ENCODE measurements at places on chromosomes 13 and 19.

DNA sequence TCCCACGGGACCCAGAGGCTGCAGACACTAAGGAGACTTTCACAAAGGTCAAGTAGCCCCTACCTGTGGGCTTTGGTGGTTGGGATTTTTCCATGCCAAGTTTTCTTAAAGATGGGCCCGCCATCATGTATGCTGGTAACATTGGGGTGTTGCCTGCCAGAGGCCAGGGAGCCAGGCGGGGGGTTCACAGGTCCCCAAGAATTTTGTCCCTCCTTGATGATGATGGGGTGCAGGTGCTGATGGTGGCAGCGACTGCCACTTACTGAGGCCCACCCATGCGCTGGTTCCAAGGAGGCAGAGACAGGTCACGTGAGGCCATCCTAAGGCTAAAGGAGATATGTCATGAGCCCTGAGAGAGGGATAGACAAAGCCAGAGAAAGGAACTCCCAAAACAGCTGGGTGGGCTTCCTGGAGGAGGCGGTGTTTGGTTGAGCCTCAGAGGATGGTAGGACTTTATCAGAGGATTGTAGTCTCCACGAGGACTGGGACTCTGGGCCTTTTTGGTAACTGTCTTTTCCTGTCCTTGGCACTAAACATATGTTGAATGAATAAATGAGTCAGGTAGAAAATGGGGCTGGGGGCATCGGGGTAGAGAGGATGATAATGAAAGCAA, 14.4 kb downstream of the PLEKHF1 start:
- DNase-seq = no peak

DNA sequence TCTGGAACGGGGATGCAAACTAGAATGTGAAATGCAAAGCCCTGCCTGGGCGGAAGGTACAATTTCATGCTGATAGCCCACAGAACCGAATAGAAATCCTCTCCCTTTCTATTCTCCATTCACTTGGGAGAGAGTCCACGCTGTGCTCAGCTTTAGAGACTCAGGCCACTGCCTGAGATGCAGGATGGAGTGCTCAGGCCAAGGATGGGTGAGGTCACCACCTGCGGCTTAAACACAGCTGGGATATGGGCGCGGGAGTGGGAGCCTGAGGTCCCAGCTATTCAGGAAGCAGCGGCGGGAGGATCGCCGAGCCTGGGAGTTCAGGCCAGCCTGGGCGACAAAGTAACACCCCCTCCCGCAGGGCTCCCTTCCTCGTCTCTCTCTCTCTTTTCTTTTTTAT, 446 bp upstream of the ZNF83 start:
- DNase-seq = peak; percentile 18

DNA sequence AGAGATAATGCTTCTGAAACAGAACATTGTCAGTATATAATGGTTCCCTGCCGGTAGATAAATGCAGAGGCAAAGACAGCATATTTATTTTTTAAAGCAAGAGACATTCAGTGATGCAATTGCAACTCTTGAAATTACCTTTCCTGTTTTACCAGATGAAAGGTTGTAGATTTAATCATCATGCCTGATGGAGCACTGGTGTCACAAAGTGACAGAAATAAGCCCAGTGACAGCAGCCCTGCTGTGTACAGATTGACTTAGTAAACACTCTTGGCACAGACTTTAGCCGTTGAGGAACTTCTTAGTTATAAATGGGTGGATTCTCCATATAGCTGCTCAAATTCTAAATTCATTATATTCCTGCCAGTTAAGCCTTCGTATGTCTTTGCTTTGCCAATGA, 172.5 kb downstream of the ITGBL1 start:
- DNase-seq = no peak

GRCh38 chr13:28750187-28751045, 31.6 kb upstream of the SLC46A3 start:
- DNase-seq = no peak

DNA sequence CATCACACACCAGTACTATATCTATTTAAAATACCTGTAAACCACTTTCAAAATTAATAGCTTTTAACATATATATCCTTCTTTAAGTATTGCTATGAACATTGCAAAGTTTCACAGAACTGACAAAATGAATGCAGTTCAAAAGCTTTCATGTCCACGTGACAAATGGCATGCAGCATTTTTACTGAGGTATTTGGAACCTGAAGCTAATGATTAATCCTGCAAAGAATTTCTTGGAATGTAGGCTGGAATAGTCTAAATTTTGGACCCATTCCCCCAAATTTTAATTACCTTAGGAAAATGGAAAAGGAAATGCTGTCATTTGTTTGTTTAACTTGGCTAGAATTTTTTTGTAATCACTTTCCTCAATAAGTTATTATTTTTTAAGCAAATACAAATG, 423.8 kb upstream of the GPC6 start:
- no peak for DNase-seq

DNA sequence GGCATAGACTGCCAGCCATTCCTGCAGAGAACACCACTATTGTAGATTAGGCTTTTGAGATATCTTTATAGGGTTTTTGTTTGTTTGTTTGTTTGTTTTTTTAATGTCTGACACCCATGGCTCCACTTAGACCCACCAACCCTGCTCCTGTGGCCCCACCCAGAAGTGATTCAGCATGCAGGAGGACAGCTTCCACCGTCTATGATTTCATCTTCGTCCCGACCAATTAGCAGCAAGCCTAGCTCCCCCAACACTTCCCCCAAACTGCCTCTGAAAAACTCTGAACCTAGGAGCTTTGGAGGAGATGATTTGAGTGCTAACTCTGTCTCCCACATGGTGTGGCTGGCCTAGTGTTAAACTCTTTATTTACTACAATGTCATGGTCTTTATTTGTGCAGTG, 108.3 kb upstream of the RXFP2 start:
- DNase-seq = no peak

DNA sequence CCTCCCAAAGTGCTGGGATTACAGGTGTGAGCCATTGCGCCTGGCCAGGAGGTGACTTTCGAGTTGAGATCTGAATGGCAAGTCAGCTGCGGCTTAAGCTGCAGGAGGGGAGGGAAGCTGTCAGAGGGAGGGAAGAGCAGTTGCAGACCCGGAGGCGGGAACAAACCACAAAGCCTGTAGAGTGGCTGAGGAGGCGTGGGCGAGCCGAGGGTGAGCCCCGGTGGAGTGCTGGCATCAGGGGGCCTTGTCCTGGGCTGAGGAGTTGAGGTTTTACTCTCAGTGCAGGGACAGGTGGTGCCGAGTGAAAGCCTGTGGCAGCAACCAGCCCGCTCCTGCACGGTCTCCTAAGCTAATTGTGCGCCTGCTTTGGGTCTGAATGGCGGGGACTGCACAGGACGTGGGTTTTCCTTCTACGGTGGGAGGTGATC, 24.2 kb downstream of the PPP1R37 start:
- DNase-seq = no peak

DNA sequence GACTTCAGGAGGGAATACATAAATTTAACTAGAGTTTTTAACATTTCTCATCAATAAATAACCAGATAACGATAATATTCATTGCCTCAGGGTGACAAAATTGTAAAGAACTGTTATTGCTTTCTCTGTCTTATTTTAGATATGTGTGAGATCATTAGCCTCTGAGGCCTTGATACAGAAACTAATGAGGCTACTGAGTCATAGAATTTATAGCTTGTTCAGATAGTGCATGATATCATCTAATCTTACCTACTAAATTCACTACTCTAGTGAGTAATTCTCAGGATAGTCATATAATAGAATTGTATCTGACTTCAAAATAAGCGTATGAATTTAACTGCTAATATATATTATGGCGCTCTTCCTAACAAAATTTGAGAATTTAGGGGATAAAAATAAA, 360.8 kb upstream of the KLHL1 start:
- no peak for DNase-seq

DNA sequence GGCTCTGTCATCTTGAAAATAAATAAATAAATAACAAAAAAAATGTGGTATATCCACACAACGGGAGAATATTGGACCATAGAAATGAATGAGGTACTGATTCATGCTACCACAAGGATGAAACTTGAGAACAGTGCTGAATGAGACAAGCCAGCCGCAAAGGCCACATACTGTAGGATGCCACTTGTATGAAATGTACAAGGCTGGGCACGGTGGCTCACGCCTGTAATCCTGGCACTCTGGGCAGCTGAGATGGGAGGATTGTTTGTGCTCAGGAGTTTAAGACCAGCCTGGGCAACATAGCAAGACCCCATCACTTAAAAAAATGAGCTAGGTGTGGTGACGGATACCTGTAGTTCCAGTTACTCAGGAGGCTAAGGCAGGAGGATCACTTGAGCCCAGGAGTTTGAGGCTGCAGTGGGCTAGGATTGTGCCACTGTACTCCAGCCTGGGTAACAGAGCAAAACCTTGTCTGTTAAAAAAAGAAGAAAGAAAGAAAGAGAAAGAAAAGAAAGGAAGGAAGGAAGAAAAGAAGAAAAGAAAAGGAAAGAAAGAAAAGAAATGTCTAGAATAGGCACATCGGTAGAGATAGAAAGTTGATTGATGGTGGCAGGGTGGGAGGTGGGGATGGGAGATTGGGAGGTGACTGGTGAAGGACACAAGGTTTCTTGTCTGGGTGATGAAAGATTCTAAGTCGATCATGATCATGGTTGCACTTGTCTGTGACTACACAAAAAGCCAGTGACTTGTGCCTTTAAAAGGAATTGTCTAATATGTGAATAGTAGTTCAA, 20.3 kb downstream of the HPN start:
- no peak for DNase-seq

GRCh38 chr13:37144661-37145060, 39.2 kb upstream of the CSNK1A1L start:
- DNase-seq = no peak

GRCh38 chr19:32873247-32873959, 3.8 kb upstream of the SLC7A9 start:
- DNase-seq = no peak

DNA sequence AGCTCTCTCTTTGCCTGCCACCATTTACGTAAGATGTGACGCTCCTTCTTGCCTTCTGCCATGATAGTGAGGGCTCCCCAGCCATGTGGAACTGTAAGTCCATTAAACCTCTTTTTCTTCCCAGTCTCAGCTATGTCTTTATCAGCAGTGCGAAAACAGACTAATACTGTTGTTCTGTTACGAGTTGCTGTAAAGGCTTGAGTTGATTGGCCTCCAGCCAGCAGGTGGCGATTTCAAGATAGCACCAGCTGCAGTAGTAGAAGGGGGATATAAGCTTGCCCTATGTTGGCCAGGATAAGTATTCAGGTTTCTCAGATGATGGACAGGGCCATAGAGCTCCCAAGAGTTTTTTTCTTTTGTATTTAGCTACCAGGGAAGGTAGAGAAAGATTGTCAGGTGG, 385.5 kb downstream of the MZT1 start:
- no peak for DNase-seq

- no peak for DNase-seq
Observed at GRCh38 chr13:102536695-102537485, 59.9 kb upstream of the TPP2 start.

DNA sequence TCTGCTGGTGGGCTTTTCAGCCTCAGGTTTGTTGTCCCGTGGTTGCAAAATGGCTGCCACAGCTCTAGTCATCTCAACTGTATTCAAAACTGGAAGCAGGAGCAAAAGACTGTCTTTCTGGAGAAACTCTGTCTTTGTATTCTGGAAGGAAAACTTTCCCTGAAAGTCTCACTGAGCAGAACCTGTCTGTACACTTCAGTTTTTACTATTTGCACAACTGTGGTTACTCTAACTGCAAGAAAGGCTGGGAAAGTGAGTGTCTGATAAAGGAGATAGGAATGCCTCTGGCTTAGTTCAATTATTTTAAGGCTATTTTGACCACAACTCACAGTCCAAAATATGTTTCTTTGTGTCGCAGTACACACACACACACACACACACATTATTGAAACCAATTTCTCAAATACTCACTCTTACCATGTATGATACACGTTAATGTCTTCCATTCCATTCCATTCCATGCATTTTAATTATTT, 49.7 kb upstream of the EHD2 start:
- no peak for DNase-seq

DNA sequence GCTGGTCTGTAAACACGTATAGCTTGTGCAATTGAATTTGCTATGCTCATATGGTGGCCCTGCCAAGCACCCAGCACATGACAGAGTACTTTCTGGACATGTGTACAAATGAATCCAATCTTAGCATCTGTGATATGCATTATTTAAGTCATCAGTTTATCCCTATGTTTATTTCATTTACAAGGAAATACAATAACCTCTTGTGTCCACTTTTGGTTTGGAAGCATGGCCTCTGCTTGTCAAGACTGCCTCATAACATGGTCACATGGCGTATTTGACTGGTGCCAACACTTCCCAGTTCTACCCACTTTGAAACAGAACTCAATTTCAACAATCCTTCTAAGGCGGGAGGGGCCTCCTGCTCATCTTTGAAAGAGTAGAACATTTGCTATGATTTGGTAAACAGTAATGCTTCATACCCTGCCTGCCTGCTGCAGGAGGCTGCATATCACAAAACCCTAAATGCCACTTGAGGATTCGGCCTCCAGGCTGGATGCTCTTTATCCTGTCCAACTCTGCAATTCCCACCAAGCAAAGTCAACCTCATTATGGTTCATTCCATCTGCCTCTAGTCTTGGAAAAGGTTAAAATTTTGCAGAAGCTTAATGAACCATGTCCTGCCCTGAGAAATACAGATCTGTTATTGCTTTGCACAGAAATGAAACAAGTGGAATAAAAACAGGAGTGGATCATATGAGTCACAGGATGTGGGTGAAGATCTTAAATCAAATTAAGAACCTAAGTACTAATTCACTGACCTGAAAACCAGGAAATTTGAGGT, 151.3 kb downstream of the CYSLTR2 start:
- no peak for DNase-seq

GRCh38 chr19:33878030-33878544, 81.4 kb downstream of the KCTD15 start:
- DNase-seq = no peak

GRCh38 chr13:41500511-41500910, 43.2 kb downstream of the RGCC start:
- no peak for DNase-seq

DNA sequence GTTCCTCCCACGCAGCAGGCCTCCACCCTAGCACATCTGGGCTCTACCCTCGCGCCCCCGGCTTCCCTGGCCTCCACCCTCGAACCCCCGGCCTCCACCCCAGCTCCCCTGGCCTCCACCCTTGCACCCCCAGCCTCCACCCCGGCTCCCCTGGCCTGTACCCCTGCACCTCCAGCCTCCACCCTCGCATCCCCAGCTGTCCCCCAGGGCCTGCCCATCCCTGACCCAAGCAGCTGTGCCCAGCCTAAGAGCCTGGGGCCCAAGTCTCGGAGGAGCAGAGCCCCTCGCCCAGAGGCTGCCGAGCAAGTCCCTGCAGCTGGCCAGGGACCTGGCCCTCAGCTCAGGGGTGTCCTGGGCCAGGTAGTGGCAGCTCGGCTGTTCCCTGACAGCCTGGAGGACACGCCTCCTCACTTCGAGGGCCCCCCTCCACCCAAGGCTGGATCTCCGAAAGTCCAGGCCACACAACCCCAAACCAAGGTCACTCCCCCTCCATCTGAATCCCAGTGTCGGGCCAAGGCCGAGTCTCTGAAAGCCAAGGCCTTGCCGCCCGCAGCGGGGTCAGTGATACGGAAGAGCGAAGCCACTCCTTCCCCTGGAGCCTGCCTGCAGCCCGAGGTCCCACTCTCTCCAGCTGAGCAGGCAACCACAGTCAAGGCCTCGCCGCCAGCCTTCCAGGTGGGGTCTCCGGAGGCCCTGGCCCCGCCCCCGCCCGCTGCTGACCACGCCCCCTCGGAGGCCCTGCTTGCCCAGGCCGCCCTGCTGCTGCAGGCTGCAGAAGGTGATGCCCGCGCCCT, 7.9 kb upstream of the ARHGAP33 start:
- DNase-seq = no peak

- DNase-seq = peak; percentile 95
Observed at GRCh38 chr19:35037716-35038622, 3.6 kb upstream of the HPN start.

- no peak for DNase-seq
Observed at GRCh38 chr13:62292714-62293480, 877.2 kb upstream of the PCDH20 start.

Measured in cerebellum (tissue), 4 donors.